Fibroblast of skin of right quadriceps (primary cell): ENCODE measurements at places on chromosomes 13 and 19.

DNA sequence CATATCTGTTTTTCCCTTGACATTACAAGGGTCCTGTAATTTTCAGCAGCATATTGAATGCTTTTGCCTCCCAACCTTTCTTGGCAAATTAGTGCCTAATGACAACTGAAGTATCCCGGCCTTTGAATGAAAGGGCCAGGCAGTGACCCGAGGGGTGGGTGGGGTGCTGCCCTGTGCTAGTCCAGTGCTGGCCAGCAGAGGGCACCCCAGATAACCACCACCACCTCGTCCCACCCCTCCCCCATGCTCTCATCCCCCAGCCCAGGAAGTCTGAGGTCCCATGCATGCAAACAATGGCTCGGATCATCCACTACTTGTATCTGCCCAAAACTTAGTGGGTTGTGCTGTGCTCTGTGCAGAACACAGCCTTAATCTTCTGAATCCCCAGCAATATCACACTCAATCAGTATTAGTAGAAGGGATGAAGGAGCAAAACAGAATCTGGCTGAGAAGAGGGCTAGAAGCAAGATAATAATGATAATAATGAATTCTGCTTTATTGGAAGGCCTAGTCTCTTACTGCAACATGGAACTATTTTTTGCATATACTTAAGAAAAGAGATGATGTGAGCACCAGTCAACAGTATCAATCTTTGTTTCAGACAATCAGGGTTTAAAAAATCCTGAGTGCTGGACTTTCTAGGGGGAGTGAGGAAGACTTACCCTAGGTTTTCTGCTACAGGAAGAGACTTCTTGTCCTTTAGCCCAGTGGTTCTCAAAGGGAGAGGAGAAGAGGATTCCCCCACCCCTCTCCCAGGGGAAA lies 3.8 kb downstream of the ATP12A start:
- peak; percentile 33 for DNase-seq

DNA sequence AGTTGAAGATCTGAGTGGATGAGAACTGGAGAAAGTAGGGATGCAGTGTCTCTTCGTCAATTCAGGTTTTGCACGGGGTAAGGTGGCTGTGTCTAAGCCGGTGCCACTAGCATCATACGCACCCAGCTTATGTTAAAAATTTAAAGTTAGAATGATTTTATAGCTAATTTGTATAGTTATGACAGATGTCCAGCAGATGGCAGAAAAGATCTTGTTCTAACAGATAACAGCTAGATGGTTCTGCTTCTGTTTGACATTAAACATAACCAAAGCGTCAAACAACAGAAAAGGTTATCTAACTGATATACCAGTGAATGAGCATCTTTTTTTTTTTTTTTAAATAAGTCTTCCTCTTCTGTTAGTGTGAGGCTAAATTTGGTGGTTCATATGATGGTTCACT lies 18.8 kb upstream of the EDDM13 start:
- peak; percentile 48 for DNase-seq

- DNase-seq, result peak; percentile 22
Measured at GRCh38 chr13:96762876-96763275, 231.4 kb downstream of the OXGR1 start.

- DNase-seq, result no peak
Measured at GRCh38 chr19:8605514-8605913, 5.0 kb downstream of the ADAMTS10 start.

DNA sequence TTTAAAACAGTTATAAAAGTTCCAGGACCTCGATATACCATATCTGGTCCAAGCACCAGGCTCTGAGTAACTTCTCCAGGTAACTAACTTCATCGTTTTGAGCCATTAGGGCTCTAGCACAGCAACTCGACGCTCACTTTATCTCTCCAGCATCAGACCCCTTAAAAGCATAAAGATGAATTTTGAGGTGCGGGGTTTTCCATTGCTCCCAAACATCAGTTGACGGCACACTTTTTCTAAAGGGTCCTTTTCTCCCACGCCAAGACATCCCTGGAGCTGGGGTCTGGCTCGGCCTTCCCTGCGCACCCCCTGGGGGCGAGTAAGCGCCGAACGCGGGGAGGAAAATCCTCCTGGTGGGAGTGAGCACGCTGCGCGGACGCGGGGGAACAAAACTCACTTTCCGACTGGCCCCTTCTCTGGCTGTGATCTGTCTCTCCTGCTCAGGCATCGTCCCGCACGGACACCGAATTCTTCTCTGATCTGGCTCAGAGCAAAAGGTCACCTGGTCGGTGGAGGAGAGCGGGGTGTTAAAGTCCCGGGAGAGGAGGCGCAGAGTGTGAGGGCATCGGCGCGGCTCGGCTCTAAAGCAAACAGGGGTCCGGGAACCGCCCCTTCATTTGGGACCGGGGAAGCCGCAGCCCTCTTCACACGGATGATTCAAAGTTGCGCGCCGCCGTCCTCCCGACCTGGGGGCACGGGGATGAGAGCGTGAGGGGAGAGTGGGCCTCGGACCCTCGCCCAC lies at the start of gene ATP7B:
TSS of gene ATP7B (minus strand) at position 561 of the 742 bp plus-strand sequence. CDS start at position 448, 113 bp downstream.
- DNase-seq, result no peak

DNA sequence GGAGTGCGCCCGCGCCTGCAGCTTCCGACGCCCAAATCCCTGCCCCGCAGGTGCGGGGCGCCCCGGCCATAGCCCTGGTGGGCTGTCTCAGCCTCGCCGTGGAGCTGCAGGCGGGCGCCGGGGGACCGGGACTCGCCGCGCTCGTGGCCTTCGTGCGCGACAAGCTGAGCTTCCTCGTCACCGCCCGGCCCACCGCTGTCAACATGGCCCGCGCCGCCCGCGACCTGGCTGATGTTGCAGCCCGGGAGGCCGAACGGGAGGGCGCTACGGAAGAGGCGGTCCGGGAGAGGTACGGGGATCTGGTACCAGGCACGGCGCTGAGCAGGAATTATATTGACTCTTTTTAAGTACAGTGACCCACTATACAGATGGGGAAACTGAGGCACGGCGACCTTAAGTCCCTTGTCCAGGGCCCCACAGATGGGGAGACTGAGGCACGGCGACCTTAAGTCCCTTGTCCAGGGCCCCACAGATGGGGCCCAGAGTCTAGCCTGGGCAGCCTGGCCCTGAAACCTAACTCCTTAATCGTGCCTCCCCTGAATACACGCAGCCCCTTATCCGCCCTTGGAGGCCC lies 586 bp downstream of the MRI1 start:
- no peak for DNase-seq

DNA sequence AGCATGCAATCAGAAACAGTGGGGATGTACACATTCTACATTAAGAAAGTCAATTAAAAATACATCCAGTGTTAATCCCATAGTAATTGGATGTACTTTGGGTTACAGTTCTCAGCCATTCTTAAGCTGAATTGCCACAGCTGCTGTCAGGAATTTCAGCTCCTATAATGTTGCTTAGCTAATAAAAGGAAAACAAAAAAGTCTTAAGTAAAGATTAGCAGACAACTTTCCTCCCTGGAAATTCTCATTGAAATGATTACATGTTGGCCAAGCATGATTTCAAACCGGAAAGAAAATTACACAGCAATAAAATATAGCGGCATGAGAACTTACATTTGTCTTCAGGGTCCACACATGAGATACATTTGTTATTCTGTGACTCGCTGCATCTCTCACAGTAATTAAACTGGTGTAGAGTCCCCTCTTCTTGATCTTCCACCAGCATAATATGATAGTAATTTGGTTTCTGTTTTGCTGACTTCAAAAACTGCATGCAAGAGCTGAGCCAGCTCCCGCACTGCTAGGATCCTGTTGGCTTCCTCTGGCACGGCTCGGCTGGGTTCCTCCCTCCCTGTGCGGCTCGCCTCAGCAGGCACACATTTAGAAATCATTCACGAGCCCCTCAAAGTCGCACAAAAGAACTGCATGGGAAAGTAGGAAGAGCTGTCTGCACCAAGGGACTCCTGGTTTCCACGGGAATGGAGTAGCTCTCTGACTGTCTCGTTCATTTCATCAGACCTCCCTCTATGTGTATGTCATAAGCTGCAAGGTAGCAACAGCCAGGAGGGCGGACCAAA lies at the start of gene HTR2A:
TSS of gene HTR2A (minus strand) at position 713 of the 797 bp plus-strand sequence. CDS start 1,147 bp downstream, outside the sequence.
- DNase-seq, result peak; percentile 28

GRCh38 chr13:32851083-32852069 lies 164.8 kb upstream of the KL start:
- no peak for DNase-seq

- DNase-seq, result no peak
Measured at GRCh38 chr19:45294291-45295029, 28.2 kb downstream of the CKM start.

DNA sequence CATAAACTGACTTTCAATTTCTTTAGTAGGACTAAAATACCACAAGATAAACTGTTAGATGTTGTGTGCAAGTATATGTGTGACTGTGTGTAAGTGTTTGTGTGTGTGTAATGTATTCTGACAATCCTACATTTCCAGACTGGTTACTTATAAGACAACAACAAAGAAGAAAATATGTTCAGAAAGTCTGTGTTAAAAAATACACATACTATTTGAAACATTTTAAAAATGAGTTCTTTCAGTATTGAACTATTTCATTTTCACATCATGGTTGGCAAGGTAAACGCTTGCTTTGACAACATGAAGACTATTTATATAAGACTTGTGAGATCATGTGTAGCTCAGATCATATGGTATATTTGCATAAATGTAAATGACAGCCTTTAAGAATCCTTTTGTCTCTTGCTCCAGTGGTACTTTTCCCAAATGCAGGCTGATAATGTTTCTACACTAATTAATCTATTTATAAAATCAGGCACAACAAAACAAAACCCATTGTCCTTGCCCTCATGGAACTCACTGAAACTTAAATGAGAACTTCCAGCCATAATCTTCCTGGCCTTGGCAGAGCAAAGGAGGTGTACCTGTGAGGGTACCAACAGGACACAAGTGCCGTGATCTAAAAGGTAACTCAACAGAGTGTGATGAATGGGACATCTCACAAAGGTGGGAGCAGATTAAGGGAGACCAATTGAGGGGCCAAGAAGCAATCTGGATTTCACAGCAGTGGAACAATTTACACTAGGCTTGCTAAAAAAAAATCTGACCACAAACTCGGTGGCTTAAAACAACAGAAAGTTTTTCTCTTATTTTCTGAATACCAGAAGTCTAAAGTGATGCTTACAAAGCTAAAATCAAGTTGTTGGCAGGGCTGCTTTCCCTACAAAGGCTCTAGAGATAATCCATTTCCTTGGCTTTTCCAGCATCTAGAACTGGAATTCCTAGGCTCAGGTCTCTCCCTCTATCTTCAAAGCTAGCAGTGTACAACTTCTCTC lies 349.0 kb downstream of the TBC1D4 start:
- no peak for DNase-seq

DNA sequence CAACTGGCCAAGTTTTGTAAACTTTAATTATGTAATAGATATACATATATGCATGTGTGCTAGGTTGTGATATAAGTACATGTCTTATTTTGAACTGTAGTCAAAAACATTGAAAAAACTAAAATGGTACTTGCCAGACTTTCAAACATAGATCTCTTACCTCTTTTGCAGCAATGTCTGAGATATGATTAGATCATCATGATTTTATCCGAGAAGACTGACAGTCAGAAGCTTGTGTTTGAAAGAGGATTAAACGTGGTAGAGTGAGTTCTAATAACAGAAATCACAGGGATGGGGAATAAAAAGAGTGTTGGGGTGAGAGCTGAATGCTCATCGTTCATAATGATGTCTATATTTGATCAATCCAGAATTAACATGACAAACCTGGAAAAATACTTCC lies 18.2 kb upstream of the ACP7 start:
- no peak for DNase-seq

DNA sequence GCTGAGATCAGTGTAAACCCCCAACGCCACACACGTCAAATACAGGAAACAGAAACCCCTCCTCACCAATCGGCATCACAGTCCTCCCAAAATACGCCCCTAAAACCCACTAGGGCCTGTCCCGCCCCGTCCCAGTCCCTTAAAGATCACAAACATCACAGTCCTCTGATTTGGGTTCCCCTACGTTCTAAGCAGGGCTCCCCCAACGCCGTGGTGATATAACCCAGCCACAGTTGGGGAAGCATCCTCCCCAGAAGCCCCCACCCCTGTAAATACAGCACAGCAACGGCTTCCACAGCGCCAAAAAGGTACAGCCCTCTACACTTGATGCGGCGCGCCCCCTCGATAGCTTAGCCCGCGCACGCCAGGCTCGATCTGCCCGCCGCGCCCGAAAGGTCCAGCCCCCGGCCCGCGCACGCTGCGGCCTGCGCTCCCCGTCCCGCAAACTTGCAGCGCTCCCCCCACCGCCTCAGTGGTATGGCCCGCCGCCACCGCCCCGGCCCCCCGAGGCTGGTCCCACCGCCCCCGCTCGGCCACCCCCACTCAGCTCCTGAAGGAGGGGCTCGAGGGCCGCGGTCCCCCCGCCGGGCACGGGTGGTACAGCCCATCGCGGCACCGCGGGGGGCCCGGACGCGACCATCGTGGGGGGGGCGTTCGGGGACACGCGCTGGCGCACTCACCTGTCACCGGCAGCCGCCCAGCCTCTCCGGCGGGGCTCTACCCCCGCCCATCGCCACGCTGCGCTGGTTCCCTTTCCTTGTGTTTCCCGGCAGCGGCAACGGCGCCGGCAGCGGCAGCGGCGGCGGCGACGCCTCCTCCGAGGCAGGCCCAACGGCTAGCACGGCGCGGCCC lies at the start of gene AKT2:
TSS of gene AKT2 (minus strand) at position 845 of the 852 bp plus-strand sequence. CDS start 20,078 bp downstream, outside the sequence.
- peak; percentile 77 for DNase-seq

DNA sequence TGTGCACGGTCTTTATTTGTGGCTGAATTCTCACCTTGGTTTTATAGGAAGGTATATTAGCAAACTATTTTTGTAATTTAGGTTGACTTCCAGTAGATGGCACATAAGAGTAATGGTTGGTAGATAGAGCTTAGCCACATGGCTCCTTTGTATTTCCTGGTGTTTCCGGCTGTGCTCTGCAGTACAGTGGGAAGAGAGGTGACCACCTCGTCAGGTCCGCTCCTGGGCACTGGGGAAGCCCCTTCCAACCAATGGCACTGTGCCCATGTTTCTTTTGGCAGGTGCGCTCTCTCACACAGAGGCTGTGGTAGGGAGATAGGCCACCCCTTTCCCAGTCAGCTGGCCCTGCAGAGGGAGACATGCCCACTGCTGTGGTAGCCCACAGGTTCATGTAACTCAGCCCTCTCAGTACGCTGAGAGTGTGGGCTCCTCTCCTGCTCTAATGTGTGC lies 74.3 kb upstream of the ATP12A start:
- no peak for DNase-seq

DNA sequence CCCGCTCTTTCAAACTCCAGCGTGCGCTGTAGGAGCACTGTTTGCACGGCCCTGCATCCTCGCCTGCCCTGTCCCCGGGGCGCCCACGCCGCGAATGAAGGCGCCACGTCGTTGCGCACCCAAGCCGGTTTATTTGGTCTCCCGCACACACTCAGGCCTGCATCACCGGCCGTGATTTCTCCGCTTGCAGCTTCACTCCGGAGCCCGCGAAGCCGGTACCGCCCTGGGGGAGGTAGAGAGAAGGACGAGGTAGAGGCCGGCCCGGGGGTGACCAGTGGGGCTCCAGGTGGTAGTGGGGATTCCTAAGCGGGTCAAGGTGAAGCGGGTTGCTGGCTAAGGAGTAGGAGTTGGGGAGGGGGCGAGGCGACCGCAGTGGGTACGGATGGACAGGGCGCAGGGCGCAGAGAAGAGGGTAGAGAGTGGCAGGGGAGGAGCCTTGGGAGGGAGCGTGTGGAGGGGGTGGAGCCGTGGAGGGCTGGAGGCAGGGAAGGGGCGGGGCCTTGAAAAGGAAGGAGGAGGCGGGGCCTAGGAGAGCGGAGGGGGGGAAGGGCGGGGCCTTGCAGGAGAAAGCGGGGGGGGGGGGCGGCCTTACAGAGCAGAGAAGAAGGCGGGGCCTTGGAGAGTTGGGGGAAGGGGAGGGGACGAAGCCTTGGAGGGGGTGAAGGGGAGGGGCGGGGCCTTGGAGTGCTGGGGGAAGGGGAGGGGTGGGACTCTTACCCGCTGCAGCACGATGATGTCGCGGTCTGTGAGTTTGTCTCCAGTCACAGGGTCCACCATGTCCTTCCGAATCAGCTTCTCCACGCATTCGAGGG lies 24.6 kb downstream of the NOSIP start:
- DNase-seq, result peak; percentile 60

GRCh38 chr19:35272122-35272719 lies 3.5 kb downstream of the USF2 start:
- no peak for DNase-seq
